Adrenal gland (tissue), 19 donors: ENCODE measurements at places on chromosomes 12 and 14.

DNA sequence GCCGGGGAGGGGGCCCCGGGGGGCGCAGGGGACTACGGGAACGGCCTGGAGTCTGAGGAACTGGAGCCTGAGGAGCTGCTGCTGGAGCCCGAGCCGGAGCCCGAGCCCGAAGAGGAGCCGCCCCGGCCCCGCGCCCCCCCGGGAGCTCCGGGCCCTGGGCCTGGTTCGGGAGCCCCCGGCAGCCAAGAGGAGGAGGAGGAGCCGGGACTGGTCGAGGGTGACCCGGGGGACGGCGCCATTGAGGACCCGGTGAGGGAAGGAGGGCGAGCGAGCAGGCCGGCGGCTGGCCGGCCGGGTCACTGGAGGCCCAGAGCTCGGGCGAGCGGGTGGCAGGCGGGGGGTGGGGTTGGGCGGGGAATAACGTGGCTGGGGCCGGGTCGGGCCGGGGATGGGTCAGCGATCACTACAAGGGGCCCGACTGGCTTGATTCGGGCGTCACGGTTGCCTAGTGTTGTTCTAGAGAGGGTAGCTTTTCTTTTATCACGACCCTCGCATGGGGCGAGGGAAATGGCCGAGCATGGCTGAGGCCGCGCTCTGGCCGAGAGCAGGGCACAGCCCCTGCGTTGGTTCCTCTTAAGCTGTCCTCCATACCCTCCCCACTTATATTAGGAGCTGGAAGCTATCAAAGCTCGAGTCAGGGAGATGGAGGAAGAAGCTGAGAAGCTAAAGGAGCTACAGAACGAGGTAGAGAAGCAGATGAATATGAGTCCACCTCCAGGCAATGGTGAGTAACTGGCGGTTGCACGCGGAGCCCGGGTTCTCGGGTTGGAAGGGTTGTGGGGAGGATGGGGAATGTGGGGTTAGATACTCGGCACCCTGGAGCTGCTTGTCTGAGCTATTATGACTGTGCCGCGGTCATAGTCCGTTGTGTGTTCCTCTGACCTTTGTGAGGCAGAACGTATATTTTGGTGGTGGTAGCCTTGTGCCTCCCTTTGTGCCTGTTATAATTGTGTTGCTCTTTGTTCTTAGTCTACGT lies 603 bp downstream of the PABPN1 start:
- peak; percentile 59 for DNase-seq

- no peak for DNase-seq
Measured at GRCh38 chr12:116454950-116455447, 104.2 kb upstream of the MAP1LC3B2 start.

DNA sequence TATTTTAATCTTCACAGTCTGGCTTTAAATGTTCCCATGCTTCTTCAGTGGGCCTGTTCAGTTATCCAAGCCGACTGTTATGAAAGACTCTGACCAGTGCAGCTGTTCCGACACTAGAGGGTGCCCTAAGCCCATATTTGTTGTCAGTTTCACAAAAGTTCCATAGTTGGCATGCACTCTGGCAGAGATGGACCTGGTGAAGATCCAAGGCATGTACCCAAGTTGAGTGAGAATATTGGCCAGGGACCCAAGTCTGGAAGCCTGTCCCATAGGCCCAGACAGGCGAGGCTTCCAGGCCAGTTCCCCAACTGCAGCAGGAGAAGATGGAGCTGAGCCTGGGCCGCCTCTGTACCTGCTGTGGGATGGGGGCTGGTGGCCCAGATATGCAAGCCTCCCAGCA lies 27.4 kb upstream of the GUCY2C start:
- peak; percentile 87 for DNase-seq

DNA sequence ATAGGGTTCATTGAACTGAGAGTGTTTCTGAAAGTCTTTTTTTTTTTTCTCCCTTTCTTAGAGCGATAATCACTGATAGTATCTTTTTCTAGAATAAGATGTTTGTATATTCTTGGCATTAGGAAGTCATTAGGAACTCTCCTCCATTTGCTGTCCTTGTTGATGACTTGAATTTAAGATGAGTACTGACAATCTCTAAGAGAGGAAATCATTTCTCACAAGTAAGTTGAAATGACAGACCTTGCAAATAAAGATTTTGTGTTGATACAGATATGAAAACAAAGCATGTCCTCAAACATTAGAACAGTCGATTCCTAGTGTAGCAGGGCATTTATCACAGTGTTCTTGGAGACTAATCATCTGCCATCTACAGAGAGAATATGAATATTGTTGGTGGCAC lies 458.4 kb upstream of the SYT1 start:
- no peak for DNase-seq

DNA sequence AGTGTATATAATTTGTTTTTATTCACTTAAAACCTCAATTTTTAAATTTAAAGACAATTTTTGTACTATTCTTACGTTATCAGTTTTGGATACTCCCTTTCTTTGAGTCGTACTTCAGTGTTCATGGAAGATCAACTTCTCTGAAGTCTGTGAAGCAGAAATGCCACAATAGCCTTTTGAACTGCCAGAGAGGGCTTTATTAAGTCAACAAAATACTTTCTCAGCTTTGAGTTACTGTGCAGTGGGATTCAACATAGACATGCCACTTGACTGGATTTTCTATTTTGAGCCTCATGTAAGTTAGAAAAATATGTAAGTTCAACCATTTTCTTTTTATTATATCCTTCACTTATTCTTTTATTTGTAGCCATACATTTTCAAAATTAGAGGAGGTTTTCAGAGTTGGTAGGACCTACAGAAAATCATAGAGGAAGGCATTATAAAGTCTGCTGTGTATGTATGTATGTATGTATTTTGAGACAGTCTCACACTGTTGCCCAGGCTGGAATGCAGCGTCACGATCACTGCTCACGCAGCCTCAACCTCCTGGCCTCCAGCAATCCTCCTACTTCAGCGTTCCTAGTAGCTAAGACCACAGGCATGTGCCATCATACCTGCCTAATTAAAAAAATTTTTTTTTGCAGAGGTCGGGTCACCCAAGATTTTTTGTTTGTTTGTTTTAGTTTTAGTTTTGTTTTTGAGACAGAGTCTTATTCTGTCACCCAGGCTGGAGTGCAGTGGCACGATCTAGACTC lies 31.3 kb upstream of the BCAT1 start:
- no peak for DNase-seq

DNA sequence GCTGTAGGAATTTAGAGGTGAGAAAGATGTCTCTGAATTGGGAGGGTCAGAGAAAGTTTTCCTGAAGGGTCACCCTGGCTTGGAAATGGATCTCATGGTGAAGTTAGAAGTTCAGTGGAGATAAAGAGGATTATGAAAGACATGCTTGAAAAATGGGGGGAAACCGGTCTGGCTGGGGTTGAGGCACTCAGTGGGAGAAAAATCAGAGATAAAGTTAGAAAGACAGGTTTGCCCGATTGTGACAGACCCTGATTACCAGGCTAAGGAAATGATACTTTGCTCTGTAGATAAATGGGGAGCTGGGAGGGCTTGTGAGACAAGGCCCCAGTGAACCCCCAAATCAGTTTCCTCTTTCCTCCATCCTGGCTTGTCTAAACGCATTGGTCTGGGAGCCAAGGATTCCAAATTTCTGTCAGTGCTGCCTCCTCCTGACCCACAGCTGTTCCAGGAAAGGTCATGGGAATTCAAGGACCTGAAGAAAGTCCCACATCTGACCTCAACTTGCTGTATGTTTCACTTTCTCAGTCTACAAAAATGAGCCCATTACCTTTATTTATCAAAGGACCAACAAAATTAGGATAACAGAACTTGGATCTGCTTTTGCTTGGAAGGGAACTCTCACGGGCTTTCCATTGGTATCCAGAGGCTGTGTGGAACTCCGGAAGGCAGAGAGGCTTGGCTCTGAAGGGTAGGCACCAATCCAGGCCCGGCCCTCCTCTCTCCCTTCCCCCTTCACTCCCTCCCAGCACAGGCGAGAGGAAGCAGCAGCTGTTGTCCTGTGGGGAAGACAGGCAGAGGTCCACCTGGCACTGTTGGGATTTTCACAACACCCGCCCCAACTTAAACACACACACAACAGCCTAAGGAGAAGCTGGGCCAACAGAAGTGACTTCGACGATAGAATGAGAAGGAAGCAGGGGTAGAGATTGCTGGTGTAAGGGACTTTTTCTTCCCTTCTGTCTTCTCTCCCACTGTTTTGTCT lies 3.4 kb upstream of the RNASE7 start:
- peak; percentile 73 for DNase-seq

GRCh38 chr12:111155521-111155920 lies 213.4 kb downstream of the PHETA1 start:
- no peak for DNase-seq

DNA sequence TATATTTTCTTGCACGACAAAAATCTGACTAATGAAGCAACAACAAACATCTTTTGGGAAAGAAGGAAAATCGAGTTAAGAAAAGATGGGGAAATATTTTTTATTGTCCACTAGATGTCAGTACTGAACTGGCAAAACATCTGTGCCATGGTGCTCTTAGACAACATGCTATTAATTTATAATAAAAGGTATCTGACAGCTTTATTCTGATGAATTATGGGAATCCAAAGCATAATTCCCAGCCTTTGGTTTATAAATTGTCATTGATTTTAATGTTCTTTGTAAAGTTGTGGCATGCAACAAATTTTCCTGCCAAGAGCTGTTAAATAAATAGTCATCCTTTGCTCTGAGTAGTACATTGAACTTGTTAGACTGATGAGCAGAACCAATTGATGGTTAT lies 231.2 kb downstream of the ETNK1 start:
- DNase-seq: no peak

- no peak for DNase-seq
Measured at GRCh38 chr12:98352835-98353234, 162.6 kb upstream of the TMPO start.

DNA sequence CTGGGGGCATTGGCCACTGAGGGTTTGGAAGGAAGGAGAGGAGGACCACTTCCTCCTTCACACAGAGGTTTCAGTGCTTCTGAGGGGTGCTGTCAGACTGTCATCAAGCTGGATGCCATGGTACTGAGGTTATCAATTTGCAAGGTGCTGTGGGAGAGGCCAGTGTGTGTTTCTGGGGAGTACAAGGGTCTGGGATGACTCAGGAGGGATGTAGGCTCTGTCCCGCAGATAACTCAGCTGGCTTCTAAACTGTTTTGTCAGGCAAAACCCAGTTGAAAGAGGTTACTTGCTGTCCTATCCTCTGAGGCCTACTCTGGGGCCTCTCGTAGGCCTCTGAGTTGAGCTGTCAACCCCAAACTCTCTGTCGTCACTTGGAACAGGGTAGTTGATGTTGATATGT lies 22.8 kb downstream of the ADCK1 start:
- DNase-seq: no peak

DNA sequence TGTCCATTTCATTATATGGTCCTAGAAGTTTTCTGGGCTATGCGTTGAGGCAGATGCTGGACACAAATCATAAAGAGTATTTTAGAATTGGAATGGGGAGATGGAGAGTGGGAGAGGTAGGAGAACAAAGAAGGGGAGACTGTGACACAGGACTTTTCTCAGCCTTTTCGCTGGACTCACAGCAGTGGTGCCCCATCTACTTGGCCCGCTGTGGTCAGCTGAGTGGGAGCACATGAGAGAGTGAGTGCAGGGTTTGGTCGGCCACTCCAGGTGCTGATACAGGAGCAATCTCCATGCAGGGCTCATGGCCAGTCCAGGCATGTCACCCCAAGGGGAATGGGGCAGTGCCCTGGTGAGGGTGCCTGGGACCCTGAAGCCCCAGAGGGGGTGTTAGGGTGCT lies 109.0 kb downstream of the MYRFL start:
- DNase-seq: no peak

- DNase-seq: no peak
Measured at GRCh38 chr12:120851944-120852343, 52.2 kb downstream of the SPPL3 start.

DNA sequence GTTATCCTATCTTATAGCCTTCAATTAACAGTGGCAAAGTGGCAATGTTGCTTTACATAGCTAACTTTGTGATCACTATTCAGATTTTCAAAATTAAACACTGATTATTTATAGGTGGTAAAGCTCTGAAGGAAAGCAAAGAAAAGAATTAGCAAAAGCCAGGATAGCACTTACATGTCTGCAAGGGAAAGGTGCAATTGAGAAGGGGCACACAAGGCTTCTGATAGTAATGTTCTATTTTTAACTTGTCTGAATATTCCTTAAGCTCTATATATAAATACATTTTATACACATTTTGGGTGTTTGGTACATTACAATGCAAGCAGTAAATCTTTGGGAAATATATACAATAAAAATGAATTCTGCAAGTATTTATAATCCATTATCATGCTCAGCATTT lies 10.9 kb downstream of the NAP1L1 start:
- DNase-seq: no peak

GRCh38 chr14:96151242-96151641 lies 53.4 kb upstream of the BDKRB2 start:
- no peak for DNase-seq

- DNase-seq: no peak
Measured at GRCh38 chr14:103348154-103348553, 14.1 kb downstream of the EIF5 start.

GRCh38 chr14:39419272-39419671 lies 13.0 kb downstream of the FBXO33 start:
- DNase-seq: no peak

- no peak for DNase-seq
Measured at GRCh38 chr12:2229661-2230539, 177.1 kb downstream of the CACNA1C start.

DNA sequence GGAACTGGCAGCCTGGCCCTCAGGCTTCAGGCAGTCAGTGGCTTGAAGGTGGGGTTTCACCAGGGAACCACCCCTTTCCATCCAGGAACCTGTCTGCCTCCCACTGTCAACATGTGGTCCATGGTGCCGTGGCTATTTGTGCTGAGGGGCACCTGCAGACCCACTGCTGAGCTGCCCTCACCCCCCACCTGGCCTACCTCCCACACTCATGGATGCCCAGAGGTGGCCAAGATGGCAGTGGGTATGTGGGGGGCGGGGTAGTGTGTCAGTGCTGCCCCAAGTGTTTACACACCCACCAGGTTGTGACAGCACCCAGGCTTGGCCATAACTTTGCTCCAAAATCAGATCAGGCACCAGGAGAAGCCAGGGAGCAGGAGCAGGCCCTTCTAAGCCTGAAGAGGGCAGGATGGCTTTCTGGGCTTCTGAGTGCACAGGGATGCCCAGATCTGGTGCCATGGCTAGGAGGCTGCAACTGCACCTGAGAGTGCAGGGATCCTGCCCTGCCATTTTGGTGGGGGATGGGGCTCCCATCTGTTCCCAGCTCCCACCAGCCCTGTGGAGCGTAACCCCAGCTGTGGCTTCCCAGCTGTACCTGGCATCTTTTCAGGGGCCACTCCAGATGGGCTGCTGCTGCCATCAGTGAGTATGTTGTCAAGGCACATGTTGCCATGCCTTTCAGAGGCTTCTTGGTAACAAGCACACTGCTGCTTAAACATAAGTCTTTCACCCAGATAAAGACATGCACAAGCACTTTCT lies 263.9 kb downstream of the LRIG3 start:
- DNase-seq: no peak

GRCh38 chr14:91341334-91341733 lies 76.3 kb downstream of the CCDC88C start:
- no peak for DNase-seq

DNA sequence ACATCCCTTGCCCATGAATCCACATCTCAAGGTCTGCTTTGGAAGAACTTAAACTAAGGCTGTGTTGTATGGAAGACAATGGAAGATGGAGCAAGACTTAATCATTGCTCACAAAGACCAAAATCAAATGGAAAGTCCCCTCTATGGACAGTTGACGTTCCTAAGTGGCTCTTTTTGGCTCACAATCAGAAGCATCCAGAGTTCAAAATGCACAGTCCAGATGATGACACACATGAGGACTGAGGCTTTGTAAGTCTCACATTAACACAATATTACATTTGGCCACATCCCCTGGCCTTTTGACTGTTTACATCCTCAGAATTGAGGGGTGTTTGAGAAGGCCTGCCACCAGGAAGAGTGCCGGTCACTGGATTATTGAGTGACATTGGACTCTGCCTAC lies 122.3 kb upstream of the CPM start:
- DNase-seq: no peak
